Activated CD8-positive, alpha-beta T cell treated with anti-CD3 and anti-CD28 coated beads for 36 hours (primary cell): ENCODE measurements at places on chromosomes 6 and 20. TPM values are rescaled to one million over a fixed set of nuclear protein-coding genes. Genes with fewer than 3 reads are reported as not detected.

GRCh38 chr6:130222775-130223174 is at the start of gene SAMD3:
Gene SAMD3, minus strand, starts transcription at chr6:130222951. Its CDS starts 7,678 bp downstream, at chr6:130215273.
- H3K27me3 ChIP-seq: no peaks in the 10 kb centered on the region
- H3K4me1 ChIP-seq: peaks cover 41% of the 10 kb centered on the region
- peak within 1 kb of the TSS; percentile 71 for H3K4me3 ChIP-seq
- peak within 1 kb of the TSS; percentile 87 for H3K27ac ChIP-seq

The EYS gene
- total RNA-seq: not detected

DNA sequence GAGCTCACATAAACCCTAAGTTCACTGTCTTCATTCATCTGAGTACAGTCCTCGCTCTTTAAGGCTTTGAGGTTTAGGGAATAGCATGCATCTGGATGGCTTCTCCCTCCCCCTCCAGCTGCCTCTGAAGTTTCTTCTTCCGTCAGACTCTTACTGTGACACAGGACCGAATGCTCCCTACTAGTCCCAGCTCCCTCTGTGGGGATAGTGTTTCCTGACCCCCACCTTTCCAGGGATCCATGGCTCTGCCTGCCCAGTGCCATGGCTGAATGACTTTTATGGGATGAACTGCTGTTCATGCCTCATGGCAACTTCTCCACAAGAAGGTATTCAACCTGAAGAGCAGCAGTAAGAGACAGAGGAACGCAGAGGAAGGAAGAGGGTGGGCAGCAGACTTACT is 79.8 kb upstream of the EMILIN3 start:
- no peaks in the 10 kb centered on the region for H3K27me3 ChIP-seq
- no peak overlapping the region for H3K27ac ChIP-seq
- DNase-seq: no peak
- no peak overlapping the region for H3K4me3 ChIP-seq
- H3K4me1 ChIP-seq: peaks cover 18% of the 10 kb centered on the region

GRCh38 chr6:130389142-130389541 is 23.3 kb downstream of the TMEM200A start:
- no peak overlapping the region for H3K4me3 ChIP-seq
- no peaks in the 10 kb centered on the region for H3K4me1 ChIP-seq
- no peaks in the 10 kb centered on the region for H3K27me3 ChIP-seq
- DNase-seq: no peak

The NRN1 gene
- 5.9 TPM for total RNA-seq

- H3K27ac ChIP-seq: no peak overlapping the region
- no peaks in the 10 kb centered on the region for H3K27me3 ChIP-seq
- H3K36me3 ChIP-seq: no peaks in the 10 kb centered on the region
- H3K4me3 ChIP-seq: no peak overlapping the region
- H3K4me1 ChIP-seq: no peaks in the 10 kb centered on the region
Measured at GRCh38 chr20:11952639-11953038, 34.9 kb downstream of the BTBD3 start.

DNA sequence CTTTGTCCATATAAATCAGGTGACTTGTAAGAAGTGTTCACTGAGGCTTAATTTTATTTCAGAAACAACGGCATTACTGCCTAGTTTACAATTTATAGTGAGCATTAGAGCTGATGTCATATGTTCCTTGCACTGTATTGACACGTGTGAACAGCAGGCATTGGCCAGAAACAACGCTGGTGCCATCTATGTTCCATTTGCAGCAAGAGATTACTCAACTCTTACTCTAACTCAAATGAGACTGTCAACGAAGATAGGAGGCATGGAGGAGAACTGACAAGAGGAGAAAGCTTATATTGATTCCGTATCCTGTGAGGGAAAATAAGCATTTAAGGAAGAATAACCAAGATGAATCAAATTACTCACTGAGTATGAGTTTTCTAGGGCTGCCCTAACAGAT is 48.4 kb downstream of the MTFR2 start:
- H3K27me3 ChIP-seq: peaks cover 1% of the 10 kb centered on the region
- no peak overlapping the region for H3K27ac ChIP-seq
- no peaks in the 10 kb centered on the region for H3K4me1 ChIP-seq

- no peak overlapping the region for H3K27ac ChIP-seq
- H3K36me3 ChIP-seq: peaks cover 7% of the 10 kb centered on the region
- no peak overlapping the region for H3K4me3 ChIP-seq
- H3K4me1 ChIP-seq: peaks cover 18% of the 10 kb centered on the region
- no peaks in the 10 kb centered on the region for H3K27me3 ChIP-seq
Measured at GRCh38 chr6:88722686-88723085, 240.7 kb downstream of the RNGTT start.

GRCh38 chr20:15917283-15917682 is 656.0 kb downstream of the KIF16B start:
- H3K27ac ChIP-seq: no peak overlapping the region
- H3K4me1 ChIP-seq: no peaks in the 10 kb centered on the region
- no peaks in the 10 kb centered on the region for H3K27me3 ChIP-seq
- no peak for DNase-seq

GRCh38 chr6:28251661-28252008 is 434 bp downstream of the ZKSCAN4 start:
- peak overlapping the region; percentile 87 for H3K27ac ChIP-seq
- peak; percentile 55 for DNase-seq
- H3K4me3 ChIP-seq: peak overlapping the region; percentile 99
- H3K36me3 ChIP-seq: peaks cover 5% of the 10 kb centered on the region

- H3K27ac ChIP-seq: peak overlapping the region; percentile 96
- no peak for DNase-seq
- peak overlapping the region; percentile 41 for H3K4me3 ChIP-seq
Measured at GRCh38 chr6:118718903-118719302, 67.5 kb upstream of the CEP85L start.

DNA sequence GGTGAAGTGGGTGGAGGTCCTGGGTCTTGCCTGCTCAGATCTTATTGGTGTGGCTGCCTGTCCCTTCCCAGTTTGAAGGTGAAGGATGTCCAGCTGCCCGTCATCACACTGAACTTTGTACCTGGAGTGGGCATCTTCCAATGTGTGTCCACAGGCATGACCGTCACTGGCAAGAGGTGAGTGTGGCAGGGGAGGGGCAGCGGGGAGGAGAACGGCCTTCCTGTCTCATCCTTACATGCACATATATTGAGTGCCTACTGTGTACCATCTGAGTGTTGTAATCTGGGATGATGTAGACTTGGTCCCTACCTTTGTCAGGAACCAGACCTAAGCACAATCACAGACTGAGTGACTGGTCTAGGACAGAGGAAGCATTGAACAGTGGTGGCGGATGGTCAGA is 2.7 kb downstream of the BPIFB6 start:
- DNase-seq: no peak
- no peak overlapping the region for H3K4me3 ChIP-seq
- H3K27ac ChIP-seq: no peak overlapping the region
- no peaks in the 10 kb centered on the region for H3K27me3 ChIP-seq

The ARFGEF3 gene
- 1.7 TPM for total RNA-seq

- H3K27me3 ChIP-seq: peaks cover 8% of the 10 kb centered on the region
- DNase-seq: no peak
- H3K4me1 ChIP-seq: peaks cover 14% of the 10 kb centered on the region
- H3K36me3 ChIP-seq: no peaks in the 10 kb centered on the region
Measured at GRCh38 chr6:53441035-53441493, 92.3 kb upstream of the ELOVL5 start.

DNA sequence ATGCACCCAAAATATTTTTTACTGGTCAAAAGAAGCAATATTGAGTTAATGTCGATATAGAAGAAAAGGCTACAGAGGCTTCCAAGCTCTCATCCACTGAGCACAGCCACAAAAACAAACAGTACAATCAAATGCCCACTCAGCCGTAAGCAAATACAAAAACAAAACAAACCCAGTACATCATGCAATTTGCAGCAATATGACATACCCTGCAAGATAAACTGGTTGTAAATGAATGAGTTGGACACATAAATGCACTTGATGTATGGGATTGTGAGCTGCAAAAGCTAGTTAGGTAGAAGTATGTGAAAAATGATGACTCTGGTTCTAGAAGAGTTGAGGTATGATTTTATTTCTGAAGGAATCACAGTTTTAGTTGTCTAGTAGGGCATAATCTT is 83.9 kb downstream of the SESN1 start:
- peak overlapping the region; percentile 94 for H3K4me3 ChIP-seq
- H3K27ac ChIP-seq: peak overlapping the region; percentile 51
- H3K36me3 ChIP-seq: no peaks in the 10 kb centered on the region
- H3K27me3 ChIP-seq: no peaks in the 10 kb centered on the region
- no peak for DNase-seq

The TTK gene
- total RNA-seq: 36.8 TPM

DNA sequence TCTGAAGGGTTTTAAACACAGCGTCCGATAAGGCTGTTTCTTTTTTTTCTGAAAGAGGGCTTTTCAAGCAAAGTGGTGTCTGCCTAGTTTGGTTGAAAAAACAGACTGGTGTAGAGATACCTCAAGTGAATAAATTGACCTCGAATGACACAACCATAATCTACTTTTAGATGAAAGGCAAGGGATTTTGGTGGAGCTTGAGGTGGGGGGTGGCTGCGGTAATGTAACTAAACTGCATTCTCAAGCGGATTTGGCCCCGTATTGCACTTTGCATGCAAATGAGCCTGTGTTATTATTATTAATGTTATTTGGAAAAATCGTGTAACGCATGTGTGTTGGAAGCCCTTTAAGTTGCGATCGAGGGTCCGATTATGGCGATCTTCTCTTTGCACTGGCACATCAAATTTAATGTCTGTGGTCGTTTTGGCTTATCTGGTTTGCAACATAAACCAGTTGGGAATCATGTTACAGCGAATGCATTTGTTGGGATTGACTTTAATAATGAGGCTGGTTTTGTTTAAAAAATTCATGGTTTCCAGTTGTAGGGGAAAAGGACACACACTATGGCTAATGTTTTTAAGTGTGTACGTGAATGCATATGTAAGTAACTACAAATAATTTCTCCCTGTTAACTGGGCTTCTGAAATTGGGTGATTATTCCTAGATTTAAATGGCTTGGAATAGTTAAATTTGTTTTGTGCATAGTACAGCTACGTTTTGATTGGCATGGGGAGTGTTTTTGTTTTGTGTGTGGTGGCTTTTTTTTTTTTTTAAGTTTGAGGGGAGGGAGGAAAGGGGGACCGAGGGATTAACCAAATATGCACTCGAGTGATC is 1.0 kb downstream of the JARID2 start:
- peaks cover 31% of the 10 kb centered on the region for H3K4me1 ChIP-seq
- H3K27me3 ChIP-seq: no peaks in the 10 kb centered on the region
- DNase-seq: peak; percentile 70
- H3K27ac ChIP-seq: peak overlapping the region; percentile 97
- H3K4me3 ChIP-seq: peak overlapping the region; percentile 100

DNA sequence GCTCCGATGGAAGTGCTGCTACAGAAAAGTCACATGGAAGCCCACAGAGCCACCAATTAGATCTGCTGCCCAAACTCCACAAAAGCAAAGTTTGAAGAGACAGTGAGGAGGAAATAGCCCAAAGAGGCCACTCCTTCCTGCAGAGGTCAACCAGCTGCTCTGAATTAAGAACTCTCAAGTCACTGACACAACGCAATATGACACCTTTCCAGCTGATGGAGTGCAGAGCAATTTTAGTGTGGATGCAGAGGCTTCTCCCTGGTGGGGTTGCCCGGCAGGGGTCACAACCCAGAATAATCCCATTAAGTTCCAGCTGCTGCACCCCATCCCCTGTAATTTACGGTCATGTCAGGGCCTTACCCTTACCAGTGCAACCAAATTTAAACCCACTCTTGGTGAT is 361.9 kb upstream of the JARID2 start:
- H3K36me3 ChIP-seq: no peaks in the 10 kb centered on the region
- H3K27me3 ChIP-seq: no peaks in the 10 kb centered on the region
- H3K27ac ChIP-seq: no peak overlapping the region
- peaks cover 10% of the 10 kb centered on the region for H3K4me1 ChIP-seq

DNA sequence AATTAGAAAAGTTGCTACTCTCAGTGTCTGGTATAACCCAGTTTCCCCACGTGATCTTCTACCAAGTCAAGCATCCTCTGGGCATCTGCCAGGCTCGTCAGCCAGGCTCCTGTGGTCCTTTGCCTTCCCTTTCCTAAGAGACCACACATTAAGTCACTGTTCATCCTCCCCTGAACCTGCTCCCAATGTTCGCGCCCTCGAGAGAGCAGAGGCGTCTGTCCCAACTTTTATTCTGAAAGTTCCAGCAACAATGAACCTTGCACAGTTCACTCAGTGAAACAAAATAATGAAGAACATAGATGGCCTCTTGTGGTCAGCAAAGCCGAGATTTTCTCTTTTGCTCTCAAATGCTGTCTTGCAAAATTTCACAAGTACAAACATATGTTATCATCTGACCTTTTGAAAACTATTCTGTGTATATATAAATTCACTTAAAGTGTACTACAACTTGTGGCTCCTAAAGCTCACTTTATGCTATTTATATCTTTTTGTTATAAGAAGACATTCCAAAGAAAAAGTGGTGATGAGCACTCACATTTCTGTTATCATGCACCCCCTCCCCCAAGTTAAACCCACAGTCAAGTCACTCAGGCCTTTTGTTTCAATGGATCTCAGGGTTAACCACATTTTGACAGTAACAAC is 39.2 kb upstream of the NHSL1 start:
- no peak for DNase-seq
- H3K27me3 ChIP-seq: peaks cover 6% of the 10 kb centered on the region
- no peak overlapping the region for H3K4me3 ChIP-seq
- no peaks in the 10 kb centered on the region for H3K36me3 ChIP-seq

GRCh38 chr6:3566812-3567211 is 110.0 kb upstream of the SLC22A23 start:
- H3K4me3 ChIP-seq: no peak overlapping the region
- no peaks in the 10 kb centered on the region for H3K36me3 ChIP-seq

The DSP gene
- 0.25 TPM for total RNA-seq

DNA sequence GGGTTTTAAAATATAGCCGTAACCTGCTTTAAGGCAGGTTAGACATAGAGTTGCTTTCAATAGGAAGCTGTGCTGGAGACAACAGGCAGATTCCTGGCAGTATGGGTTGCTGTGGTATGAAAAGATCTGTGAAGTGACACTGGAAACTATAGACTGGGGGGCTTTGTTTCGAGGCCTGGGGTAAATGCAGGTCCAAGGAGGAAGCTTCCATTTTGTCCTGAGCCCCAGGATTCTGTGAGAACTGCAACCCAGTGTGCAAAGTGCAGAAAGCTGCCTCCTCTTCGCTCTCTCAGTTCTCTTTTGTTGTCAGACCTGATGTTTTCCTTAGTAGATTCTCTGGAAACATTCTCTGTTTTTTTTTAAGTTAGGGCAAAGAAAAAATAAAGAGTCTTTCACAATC is 86.9 kb downstream of the LYRM4 start:
- peak overlapping the region; percentile 44 for H3K4me3 ChIP-seq
- H3K27ac ChIP-seq: peak overlapping the region; percentile 79
- H3K36me3 ChIP-seq: peaks cover 1% of the 10 kb centered on the region
- H3K4me1 ChIP-seq: peaks cover 47% of the 10 kb centered on the region
- H3K27me3 ChIP-seq: no peaks in the 10 kb centered on the region

DNA sequence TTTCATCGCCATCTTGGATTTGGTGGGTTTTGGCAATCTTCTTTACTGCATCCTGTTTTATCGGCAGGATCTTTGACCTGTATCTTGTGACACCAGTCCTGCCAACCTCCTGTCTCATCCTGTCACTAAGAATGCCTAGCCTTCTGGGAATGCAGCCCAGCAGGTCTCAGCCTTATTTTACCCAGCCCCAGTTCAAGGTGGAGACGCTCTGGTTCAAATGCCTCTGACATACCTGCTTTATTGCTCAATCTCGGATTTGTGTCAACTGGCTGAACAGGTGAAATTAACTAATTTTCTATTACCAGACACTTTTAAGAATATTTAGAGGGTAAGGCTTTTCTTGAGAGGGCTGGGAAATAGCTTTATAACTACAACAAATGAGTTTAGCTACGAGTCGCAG is 102.5 kb downstream of the SASH1 start:
- no peak for DNase-seq
- H3K27ac ChIP-seq: no peak overlapping the region
- no peak overlapping the region for H3K4me3 ChIP-seq
- H3K27me3 ChIP-seq: peaks cover 39% of the 10 kb centered on the region

The KCNK17 gene
- total RNA-seq: not detected

The OPRM1 gene
- not detected for total RNA-seq
